ENCODE measurements at places on chromosomes 6 and 20.

DNA sequence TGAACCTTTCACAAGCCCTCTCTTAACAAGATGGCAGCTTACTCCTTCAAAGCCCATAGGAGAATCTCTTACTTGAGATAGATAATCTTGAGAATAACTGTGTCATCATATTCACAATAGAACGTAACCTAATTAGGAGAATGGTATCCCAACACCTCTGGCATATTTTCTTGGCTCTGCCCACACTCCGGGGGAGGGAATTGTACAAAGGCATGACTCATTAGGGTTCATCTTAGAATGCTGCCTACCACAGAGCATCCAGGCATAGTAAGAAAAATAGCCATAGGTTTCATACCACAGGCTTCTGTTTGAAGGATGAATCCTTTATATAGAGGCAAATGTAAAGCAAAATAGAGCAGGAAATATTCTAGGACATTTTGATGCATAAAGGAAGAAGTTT is 1100.6 kb upstream of the CITED2 start:
- DNase-seq, result no peak

GRCh38 chr6:140537834-140538705 is 1163.6 kb upstream of the CITED2 start:
- no peak for DNase-seq

- peak; percentile 46 for DNase-seq
Observed at GRCh38 chr6:157879034-157879872, 56.2 kb downstream of the SNX9 start.

DNA sequence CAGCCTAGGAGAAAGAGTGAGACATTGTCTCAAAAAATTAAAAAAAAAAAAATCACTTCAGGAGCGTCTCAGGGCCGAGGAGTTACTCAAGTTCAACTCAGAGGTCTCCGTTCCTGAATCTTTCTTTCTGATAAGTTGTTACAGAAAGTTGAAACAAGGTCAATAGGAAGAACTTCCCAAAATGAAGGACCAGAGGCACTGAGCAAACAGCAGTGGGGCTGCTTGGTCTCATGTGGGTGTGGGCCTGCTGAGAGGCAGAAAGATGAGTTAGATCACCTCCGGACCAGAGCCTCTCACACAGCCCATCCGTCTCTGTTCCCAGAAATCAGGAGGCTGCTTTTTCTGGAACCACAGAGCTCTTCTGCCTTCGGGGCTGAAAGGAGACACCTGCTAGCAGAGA is 12.4 kb downstream of the MDGA1 start:
- no peak for DNase-seq

- peak; percentile 74 for DNase-seq
Observed at GRCh38 chr6:129671442-129672340, 38.3 kb downstream of the ARHGAP18 start.

GRCh38 chr6:26613201-26613600 is 16.4 kb downstream of the ABT1 start:
- DNase-seq, result no peak

DNA sequence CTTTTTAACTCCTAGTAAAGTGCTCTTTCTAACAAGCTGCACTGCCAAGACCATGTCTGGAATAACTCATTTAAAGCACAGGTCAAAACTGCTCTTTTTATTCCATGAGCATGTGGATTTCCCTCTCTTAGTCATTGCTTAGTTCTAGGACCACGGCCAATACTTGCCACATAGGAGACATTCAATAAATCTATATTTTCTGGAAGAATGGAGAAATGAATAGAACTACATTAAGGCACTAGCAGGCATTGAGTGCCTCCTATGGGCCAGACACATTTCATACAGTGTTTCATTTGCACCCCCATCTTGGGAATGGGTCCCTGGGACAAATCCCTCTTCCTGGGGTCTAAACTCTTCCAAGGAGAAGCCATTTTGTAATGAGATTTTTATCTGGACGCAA is 552.8 kb upstream of the CITED2 start:
- DNase-seq, result peak; percentile 31

- peak; percentile 49 for DNase-seq
Observed at GRCh38 chr20:21571841-21572690, 58.2 kb upstream of the NKX2-2 start.

DNA sequence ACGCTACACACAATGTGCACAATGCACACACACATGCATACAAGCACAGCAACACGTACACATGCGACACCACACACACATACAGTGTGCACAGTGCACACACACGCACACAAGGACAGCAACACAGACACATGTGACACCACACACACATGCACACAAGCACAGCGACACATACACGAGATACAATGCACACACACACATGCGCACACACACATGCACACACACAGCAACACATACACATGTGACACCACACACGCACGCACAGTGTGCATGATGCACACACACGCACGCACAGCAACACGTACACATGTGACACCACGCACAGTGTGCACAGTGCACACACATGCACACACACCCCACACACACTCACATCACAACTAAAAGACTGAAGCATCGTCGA is 327.3 kb downstream of the THBS2 start:
- DNase-seq, result no peak

GRCh38 chr6:88952065-88952704 is 11.2 kb downstream of the RNGTT start:
- no peak for DNase-seq

DNA sequence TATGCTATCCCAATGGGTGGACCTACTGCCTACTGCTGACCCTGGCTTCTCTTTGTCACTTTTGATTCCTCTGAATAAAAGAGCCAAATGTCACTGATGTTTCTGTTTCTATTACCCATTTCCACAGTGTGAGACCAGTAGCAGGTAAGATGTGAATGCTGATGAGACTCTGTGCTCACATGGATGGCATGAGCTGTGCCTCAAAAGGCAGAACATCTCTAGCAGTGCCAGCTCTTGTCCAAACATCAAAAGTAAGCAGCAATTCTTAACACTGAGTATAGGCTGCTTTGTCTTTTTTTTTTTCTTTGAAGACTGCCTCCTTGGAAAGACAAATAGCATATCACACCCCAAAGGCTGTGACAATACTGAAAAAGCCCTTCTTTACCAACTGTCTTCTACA is 459.2 kb upstream of the RUNX2 start:
- no peak for DNase-seq

- DNase-seq, result no peak
Observed at GRCh38 chr6:90544741-90545140, 42.1 kb downstream of the MAP3K7 start.

GRCh38 chr20:57170343-57170742 is 96.1 kb downstream of the BMP7 start:
- DNase-seq, result no peak

- DNase-seq, result no peak
Observed at GRCh38 chr6:151877458-151877857, 70.0 kb downstream of the ESR1 start.

GRCh38 chr20:32510601-32511357 is 74.4 kb downstream of the NOL4L start:
- DNase-seq, result peak; percentile 66

DNA sequence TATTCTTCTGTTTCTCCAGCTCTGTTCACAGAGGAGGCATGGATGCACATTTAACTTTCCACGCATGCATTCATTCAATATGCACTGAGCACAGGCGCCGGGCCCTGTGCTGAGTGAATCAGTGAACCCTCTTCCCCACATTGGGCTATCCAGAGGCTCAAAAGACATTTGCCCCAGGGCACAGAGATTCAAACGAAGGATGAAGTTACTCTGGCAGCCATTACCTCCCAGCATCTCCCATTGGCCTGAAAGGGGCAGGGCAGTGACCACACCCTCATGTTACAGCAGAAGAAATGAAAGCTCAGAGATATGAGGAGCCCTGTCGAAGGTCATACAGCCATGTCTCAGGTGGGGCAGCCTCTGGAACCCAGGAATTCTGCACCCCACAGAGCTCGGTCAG is 26.7 kb upstream of the NOL4L start:
- DNase-seq, result no peak

DNA sequence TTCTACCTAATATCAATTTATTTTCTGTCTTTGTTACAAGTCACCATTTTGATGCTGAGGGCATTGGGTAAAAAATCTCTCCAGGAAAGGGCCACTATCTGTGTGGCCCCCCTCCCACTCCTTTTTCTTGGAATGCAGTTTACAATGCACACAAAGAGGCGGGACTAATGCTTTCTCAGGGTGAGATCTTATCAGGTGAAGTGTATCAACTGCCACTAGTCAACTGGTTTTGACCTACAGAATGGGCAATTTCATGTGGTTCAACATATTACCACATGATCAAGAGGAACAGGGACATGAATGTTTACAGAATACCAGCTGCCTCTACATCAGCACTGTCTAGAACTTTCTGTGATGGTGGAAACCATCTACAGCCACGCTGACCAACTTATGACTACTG is 3.7 kb downstream of the RRBP1 start:
- no peak for DNase-seq

DNA sequence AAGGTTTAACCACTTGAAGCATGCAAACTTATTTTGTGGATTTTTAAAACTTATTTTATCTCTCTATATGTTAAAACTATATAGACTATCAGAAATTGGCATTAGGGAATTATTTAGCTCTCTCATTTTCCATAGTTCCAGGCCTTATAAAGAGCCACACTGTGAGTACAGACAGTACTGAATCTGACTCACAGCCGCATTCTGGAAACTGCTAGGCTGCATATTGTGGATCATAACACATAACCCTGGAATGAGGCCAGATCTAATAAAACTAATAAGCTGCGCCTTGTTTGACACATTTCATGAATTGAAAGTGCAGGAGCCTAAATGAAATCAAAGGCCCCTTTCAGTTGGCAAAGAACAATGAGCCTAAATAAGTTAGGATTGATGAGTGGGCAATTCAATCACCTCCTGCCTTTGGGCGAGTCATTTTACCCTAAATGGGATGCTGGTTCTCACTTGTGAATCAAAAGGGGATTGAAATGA is 308.4 kb downstream of the PACRG start:
- no peak for DNase-seq

DNA sequence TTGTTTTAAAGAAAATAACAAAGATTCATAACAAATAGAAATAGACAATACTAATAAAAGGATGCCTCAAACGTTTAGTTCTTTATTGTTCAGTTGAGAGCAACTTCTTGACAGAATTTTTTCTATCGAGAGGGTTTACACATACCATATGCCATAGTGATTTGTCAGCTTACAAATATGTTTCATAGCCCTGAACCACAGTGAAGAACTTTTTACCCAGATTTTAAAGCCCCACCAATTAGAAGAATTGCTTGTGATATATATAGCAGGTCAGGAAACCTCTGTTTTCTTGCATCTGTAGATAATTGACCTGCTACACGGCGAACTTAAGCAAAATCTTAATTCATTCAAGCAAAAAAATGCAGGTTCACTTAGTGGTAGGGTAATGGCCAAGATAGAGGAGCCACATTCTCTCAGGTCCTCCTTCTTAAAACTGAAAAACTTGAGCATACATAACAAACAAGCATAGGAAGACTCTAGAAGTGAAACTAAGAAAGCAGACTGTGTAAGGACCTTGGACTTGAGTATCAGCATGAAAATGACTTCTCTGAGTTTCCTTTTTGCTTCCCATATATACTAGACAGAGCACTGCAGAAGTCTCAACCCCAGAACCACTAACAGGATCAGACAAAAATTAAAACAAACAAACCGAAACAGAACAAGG is 39.5 kb downstream of the CRISP1 start:
- no peak for DNase-seq

GRCh38 chr20:9978397-9979004 is 56.3 kb upstream of the ANKEF1 start:
- DNase-seq, result peak; percentile 58

GRCh38 chr20:58402305-58402704 is 13.3 kb downstream of the VAPB start:
- no peak for DNase-seq

- peak; percentile 54 for DNase-seq
Observed at GRCh38 chr6:132456700-132457143, 55.4 kb upstream of the MOXD1 start.

- DNase-seq, result no peak
Observed at GRCh38 chr6:92339936-92340640, 1079.3 kb downstream of the EPHA7 start.

DNA sequence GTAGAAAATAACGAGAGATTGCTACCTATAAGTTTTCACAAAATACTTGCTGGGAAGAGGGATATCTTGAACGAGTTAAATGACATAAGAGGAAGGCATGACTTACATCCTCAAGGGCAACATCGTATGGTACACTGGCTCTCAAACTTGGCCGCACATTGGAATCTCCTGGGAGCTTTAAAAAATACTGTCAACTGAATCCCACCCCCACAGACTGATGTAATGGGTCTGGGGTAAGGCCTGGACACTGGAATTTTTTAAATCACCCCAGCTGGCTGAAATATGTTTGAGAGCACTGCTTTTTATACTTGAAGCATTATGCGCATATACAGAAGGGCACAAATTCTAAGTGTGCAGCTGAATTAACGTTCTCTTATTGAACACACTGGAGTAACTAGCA is 8.0 kb upstream of the TSHZ2 start:
- DNase-seq, result no peak

- DNase-seq, result no peak
Observed at GRCh38 chr6:46138281-46138680, 8.5 kb downstream of the ENPP4 start.

- no peak for DNase-seq
Observed at GRCh38 chr20:6212903-6213302, 90.1 kb upstream of the FERMT1 start.

- peak; percentile 34 for DNase-seq
Observed at GRCh38 chr20:59055302-59055701, 12.7 kb upstream of the PRELID3B start.

- DNase-seq, result no peak
Observed at GRCh38 chr6:7819431-7820015, 91.1 kb downstream of the TXNDC5 start.

- DNase-seq, result no peak
Observed at GRCh38 chr6:160781298-160781697, 79.3 kb downstream of the PLG start.

GRCh38 chr20:14782731-14783130 is 445.3 kb upstream of the FLRT3 start:
- DNase-seq, result no peak

GRCh38 chr6:110595112-110595511 is 118.7 kb upstream of the SLC22A16 start:
- DNase-seq, result no peak

DNA sequence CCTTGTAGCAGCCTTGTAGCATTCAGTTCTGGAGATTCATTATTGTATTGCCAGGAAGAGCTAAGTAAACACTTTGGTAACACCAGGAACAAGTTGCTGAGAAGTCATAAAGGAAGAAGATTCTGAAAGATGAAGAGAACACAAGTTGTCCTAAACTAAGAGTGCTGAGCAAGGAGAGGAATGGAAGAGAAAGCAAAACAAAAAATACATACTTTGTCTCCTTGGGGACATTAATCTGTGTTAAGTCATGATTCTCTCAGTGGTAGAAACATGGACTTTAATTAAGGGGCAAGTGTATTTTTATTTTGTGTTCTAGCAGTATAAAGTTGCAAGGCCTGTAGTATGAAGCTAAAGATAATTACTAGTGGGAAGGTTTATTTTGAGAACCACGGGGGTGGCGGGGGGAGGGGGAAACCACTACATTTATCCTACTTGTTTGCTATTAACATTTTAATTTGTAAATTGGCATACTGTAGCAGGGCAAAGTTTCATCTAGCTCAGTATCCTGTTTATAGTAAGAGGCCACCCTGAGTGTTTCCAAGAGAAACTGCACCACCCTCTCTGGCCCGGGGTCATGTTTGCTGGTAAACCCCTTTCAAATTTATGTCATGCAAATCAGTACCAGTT is 463.0 kb downstream of the CDKAL1 start:
- peak; percentile 12 for DNase-seq

- no peak for DNase-seq
Observed at GRCh38 chr20:10861619-10862018, 187.8 kb upstream of the JAG1 start.
